ENCODE measurements at places on chromosomes 7 and 10. TPM values are rescaled to one million over a fixed set of nuclear protein-coding genes. Genes with fewer than 3 reads are reported as not detected.

The HOXA3 gene
- total RNA-seq = 1.6 TPM

The RAB19 gene
- not detected for total RNA-seq

The RNF133 gene
- not detected for total RNA-seq

The HOXA11 gene
- total RNA-seq = 40.0 TPM

The FAM107B gene
- 21.6 TPM for total RNA-seq

The SLC18A3 gene
- not detected for total RNA-seq

The CCDC172 gene
- not detected for total RNA-seq

The ELN gene
- total RNA-seq = 19.2 TPM

The SLK gene
- total RNA-seq = 26.7 TPM

The HNRNPF gene
- total RNA-seq = 138 TPM

The C10orf67 gene
- 0.34 TPM for total RNA-seq

The SCART1 gene
- 1.2 TPM for total RNA-seq

The OR2A12 gene
- total RNA-seq = not detected

The SPDYE5 gene
- not detected for total RNA-seq

The ZNF25 gene
- total RNA-seq = 6.5 TPM

The GOLGA7B gene
- total RNA-seq = not detected

The SUGCT gene
- 17.2 TPM for total RNA-seq

The PARD3 gene
- total RNA-seq = 23.3 TPM

The LRGUK gene
- total RNA-seq = not detected

The HMX2 gene
- total RNA-seq = not detected

The IRF5 gene
- total RNA-seq = not detected

The CEP55 gene
- total RNA-seq = 53.6 TPM

The CARD11 gene
- total RNA-seq = not detected

The ABCB1 gene
- total RNA-seq = 4.4 TPM

The GFRA1 gene
- total RNA-seq = 17.4 TPM

The LRRTM3 gene
- total RNA-seq = not detected

The BBIP1 gene
- total RNA-seq = 29.0 TPM

The TMEM213 gene
- not detected for total RNA-seq

All from HFFc6 (cell line).